ENCODE measurements at places on chromosomes 7 and 10.

GRCh38 chr10:122703483-122704448, 4.1 kb upstream of the C10orf120 start:
- DNase-seq, result peak; percentile 18

GRCh38 chr7:4265066-4265465, 417.0 kb upstream of the FOXK1 start:
- DNase-seq, result no peak

- no peak for DNase-seq
Observed at GRCh38 chr7:8254215-8254614, 7.8 kb downstream of the ICA1 start.

- no peak for DNase-seq
Observed at GRCh38 chr10:65040796-65041195, 1519.6 kb downstream of the REEP3 start.

- DNase-seq, result no peak
Observed at GRCh38 chr10:127041552-127041951, 136.3 kb downstream of the DOCK1 start.

DNA sequence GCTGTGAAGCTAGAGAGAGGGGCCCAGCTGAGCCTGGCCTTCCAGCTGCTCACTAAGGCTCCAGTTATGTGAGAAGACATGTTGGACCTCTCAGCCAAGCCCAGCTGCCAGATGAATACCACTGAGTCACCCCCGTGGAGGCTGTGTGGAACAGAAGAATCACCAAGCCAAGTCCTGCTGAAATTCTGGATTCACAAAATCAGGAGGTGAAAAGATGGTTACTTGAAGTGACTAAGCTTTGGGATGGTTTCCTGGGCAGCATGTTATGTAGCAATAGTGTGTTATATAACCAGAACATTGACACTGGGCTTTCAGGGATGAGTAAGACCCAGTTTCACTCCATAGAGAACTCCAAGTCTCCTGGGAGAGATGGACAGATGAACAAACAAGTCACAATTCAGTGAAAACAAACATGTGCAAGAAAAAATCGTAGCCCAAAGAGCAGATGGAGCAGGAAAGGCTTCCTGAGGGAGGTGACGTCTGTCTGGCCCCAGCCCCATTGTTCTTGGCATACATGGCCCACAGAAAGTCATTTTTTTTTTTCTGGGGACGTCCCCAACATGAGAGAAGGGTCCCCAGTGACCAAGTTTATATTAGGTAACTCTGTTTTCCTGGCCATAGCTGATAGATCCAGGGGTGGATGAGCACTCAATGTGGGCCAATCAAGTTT, 64.1 kb upstream of the PDZD8 start:
- DNase-seq, result no peak

GRCh38 chr10:7445474-7446185, 34.8 kb upstream of the SFMBT2 start:
- DNase-seq, result no peak

- DNase-seq, result no peak
Observed at GRCh38 chr10:7832060-7832459, 13.8 kb downstream of the TAF3 start.

DNA sequence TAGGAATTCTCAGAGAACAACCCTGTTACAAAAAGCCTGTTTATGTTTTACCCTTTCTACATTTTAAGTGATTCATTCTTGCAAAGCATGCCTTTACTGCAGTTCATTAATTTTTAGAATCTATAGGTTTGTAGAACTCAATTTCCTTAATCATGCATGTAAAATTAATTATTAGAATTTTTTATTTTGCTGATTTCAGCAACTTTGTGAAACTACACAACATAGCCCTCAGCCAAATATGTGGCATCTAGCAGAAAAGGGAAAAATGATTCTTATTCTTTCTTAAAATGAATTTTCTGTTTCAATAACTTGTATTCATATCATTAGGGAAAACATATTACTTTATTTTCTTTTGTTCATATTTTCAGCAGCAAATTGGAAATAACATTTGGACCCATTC, 392.9 kb upstream of the PFKP start:
- no peak for DNase-seq

- no peak for DNase-seq
Observed at GRCh38 chr10:101940916-101941315, 97.3 kb upstream of the KCNIP2 start.

DNA sequence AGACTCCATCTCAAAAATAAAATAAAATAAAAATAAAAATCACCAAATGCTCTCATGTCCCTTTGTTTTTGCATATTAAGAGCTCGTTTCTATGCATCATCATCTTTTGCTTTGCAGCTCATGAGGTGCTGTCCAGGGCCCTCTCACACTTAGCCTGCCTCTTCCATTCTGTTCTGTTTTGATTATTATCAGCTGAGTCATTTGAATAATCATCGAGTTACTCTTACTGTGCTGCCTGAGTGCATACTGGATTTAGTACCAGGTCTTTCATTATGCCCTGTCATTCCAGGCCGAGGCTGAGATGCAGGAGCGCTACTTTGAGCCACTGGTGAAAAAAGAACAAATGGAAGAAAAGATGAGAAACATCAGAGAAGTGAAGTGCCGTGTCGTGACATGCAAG, 33.0 kb downstream of the UCMA start:
- no peak for DNase-seq

GRCh38 chr10:63467841-63468240, 2.1 kb upstream of the JMJD1C start:
- no peak for DNase-seq

- no peak for DNase-seq
Observed at GRCh38 chr10:126963354-126963753, 58.1 kb downstream of the DOCK1 start.

DNA sequence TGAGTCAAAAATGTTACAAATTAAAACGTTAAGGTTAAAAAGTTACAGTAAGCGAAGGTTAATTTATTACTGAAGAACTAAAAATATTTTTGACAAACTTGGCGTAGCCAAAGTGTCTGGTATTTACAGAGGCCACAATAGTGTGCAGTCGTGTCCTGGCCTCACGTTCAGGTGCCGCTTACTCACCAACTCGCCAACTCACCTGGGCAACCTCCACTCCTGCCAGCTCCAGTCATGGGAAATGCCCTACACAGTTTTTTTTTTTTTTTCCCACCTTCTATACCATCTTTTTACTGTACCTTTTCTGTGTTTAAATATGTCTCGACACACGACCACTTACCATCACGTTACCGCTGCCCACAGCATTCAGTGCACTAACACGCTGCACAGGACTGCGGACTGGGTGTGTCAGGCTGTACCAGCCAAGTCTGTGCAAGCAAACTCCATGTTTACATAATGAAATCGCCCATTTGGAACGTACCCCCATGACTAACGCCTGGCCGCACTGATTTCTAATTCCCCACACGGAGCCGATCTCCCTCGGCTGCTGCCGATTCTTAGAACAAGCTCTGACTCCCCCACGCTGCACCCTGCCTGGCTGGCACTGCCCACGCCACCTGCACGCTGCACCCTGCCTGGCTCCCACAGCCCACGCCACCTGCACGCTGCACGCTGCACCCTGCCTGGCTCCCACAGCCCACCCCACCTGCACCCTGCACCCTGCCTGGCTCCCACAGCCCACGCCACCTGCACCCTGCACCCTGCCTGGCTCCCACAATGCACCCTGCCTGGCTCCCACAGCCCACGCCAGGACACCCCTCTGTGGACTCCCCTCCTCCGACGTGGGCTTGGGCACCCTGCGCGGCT, 203.1 kb downstream of the ZMYND11 start:
- peak; percentile 20 for DNase-seq

DNA sequence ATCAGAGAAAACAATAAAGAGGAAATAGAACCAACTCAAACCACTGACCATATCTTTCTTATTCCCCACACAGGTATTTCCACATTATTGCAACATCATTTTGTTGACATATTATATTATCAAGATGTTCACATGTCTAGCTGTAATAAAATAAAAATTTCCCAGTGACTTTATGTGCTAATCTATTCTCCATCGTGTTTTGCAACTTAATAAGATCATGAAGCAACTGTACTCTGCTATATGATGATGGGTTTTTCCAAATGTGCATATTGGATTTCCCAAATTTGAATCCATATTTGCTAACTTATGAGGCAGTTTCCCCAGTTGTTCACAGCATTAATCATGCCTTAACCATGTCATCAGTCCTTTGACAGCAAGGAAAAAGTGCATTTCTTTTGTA, 127.8 kb downstream of the ITGB8 start:
- DNase-seq, result no peak

- peak; percentile 55 for DNase-seq
Observed at GRCh38 chr10:75450644-75451640, 19.5 kb downstream of the LRMDA start.

- peak; percentile 93 for DNase-seq
Observed at GRCh38 chr7:74269757-74270277, 15.6 kb upstream of the RFC2 start.

GRCh38 chr7:51067757-51068156, 248.9 kb downstream of the COBL start:
- DNase-seq, result peak; percentile 61

- no peak for DNase-seq
Observed at GRCh38 chr7:67553378-67553777, 556.7 kb downstream of the TYW1 start.

- no peak for DNase-seq
Observed at GRCh38 chr7:38731215-38731614, 100.0 kb upstream of the AMPH start.

DNA sequence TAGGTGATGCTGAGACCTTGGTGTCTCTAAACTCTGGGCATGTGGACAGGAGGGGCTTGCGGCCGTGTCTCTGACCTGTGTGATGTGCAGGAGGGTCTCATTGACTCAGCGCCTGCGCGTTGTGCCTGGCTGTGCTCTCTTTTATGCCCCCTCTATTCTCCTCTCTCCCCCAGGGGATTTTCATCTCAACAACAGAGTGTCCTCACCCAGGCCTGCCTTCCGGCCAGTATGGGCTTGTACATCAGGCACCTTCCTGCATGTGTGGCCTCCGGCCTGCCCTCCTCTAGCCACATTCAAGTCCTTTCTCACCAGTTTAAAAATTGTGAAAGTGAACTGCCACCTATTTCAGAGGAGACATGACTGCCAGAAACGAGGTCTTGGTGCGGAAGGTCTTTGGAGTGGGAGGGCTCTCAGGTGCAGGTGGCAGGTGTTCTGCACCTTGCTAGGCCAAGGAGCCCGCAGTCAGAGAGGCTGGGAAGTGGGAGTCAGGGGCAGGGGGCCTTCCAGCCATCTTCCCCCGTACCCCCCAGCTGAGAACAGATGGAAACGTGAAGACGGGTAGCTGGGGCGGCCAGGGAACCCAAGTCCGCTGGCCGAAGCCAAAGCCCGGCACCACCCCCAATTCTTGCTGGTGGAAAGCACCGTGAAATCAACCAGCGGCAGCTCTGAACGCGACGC, 531 bp upstream of the INTS15 start:
- DNase-seq, result no peak

- DNase-seq, result no peak
Observed at GRCh38 chr10:22034333-22034732, 30.8 kb upstream of the DNAJC1 start.

DNA sequence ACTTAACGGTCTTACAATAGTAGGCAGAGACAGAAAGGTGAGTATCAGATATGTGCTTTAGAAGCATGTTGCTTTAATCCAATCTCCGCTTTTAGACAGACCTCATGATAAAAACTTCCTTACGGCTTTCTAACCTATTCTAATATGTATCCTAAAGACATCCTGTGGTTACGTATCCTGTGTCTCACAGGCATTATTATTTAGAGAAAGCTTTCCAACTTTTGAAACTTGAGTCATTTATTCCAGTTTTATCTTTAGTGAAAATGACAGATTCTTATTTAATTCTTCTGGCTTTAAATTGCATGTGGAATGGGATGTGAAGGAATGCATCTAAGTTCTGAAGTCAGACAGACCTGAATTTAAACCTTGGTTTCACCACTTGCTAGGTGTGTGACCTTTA, 118.9 kb downstream of the OTUD1 start:
- DNase-seq, result no peak

- no peak for DNase-seq
Observed at GRCh38 chr7:138527746-138528223, 67.7 kb downstream of the TRIM24 start.

DNA sequence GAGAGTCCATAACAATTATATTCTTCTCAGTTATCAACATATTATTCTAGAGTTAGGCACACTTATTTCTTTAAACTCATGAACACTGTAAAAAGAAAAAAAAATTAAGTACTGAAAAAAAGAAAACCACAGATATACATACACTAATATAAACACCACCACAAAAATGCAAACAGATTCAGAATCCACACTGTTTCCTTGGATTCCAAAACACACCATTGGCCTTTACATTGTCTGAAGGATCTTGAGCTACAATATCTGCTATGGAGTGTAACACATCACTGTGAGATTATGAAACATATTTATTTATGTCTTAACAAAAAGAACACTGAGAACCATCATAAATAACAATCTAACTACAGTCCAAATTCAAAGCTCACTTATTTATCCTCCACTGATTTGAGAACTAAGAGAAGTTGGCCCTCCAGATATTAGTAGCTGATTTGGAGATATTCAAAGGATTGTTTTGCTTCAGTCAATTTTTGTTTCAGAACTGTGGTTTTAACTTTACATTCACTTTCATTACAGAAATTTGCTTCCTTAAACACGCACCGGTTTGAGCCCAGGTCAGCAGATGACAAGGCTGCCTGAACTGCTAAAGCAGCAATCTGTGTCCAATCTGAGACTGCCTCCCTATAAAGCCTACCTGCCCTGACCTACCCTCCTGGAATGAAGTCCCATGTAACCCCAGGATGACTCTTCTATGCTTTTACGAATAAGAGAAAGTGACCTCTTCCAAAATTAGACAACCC, 47.0 kb upstream of the CDK1 start:
- DNase-seq, result no peak

DNA sequence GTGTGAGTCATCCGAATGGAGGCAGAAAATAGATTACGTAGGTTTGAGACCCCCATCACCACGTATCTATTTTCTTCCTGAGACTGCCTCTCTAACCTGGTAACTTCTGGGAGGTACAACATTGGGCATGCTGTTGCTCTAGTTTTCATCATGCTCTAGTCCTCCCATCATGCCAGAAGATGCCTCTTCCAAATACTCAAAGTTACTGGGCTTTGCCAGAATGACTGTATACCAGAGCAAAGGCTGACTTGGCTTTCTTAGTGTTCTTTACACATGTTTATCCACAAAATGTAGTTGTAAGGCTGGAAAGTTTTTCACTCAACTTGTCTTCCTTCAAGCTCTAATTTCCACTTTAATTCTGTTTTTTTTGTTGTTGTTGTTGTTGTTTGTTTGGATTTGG, 370.5 kb downstream of the MDFIC start:
- DNase-seq, result no peak
